ENCODE measurements at places on chromosomes 5 and 9. TPM values are rescaled to one million over a fixed set of nuclear protein-coding genes. Genes with fewer than 3 reads are reported as not detected.
A peak's percentile ranks its signal among the peaks of the same experiment; 100 is the strongest.

DNA sequence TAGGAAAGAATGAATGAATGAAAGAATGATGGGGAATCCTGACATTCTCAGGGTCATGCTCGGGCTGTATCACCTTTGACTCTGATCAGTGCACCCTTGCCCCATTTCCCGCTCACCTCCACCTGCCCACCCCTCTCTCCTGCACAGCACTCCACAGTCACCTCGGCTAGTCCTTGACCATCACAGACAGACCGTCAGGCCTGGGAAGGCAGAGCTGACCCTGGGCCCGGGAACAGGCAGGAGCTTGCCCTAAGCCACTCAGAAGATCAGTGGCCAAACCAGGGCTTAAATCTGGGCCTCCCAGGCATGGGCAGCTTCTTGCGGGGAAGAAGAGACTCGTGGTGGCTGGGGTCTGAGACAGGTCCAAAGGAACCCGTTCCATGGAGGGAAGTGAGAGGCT lies 3.6 kb downstream of the ST6GALNAC6 start:
- H3K27ac ChIP-seq = no peak overlapping the region
- peaks cover 39% of the 10 kb centered on the region for H3K4me1 ChIP-seq
- no peak overlapping the region for H3K4me3 ChIP-seq
- DNase-seq = no peak
- H3K27me3 ChIP-seq = no peaks in the 10 kb centered on the region

DNA sequence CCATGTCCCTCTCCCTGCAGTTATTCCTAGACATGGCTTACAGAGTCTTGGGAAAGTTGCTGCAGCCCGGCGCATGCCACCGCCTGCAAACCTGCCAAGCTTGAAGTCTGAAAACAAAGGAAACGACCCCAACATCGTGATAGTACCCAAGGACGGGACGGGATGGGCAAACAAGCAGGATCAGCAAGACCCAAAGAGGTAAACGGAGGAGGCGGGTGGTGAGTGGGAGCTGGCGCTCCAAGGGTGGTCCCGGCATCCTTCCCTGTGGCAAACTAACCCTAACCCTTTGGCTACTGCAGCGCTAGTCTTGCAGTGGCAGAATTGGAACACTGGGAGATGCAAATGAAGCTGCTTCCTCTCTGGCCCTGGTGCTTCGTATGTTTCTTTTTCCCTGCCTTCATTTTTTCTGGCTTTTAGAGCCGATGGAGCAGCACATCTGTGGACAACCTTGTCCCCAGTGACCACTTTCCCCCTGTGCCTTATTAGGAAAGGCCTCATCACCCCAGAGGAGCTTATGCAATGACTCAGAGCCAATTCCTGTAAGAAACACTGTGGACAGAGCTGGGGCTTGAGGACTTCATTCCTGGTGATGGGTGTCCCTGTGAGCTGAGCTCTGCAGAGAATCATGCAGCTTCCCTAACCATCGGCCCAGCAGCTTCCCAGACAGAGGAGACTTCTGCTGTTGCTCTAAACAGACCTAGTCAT lies 38.9 kb downstream of the PRRC2B start:
- DNase-seq = no peak
- no peak overlapping the region for H3K4me3 ChIP-seq
- H3K27me3 ChIP-seq = no peaks in the 10 kb centered on the region
- H3K27ac ChIP-seq = peak overlapping the region; percentile 20
- H3K36me3 ChIP-seq = peaks cover 49% of the 10 kb centered on the region

- H3K27ac ChIP-seq = no peak overlapping the region
- no peak overlapping the region for H3K4me3 ChIP-seq
- H3K4me1 ChIP-seq = peaks cover 46% of the 10 kb centered on the region
- no peaks in the 10 kb centered on the region for H3K27me3 ChIP-seq
- peaks cover 36% of the 10 kb centered on the region for H3K36me3 ChIP-seq
These were observed 20.7 kb downstream of the GOLGA2 start for GRCh38 chr9:128254855-128255759.

- H3K4me1 ChIP-seq = no peaks in the 10 kb centered on the region
- no peaks in the 10 kb centered on the region for H3K27me3 ChIP-seq
- H3K27ac ChIP-seq = no peak overlapping the region
- H3K4me3 ChIP-seq = no peak overlapping the region
- H3K36me3 ChIP-seq = no peaks in the 10 kb centered on the region
These were observed 715.5 kb downstream of the CETN3 start for GRCh38 chr5:89694026-89694550.

The MELK gene
- total RNA-seq = 1.9 TPM

DNA sequence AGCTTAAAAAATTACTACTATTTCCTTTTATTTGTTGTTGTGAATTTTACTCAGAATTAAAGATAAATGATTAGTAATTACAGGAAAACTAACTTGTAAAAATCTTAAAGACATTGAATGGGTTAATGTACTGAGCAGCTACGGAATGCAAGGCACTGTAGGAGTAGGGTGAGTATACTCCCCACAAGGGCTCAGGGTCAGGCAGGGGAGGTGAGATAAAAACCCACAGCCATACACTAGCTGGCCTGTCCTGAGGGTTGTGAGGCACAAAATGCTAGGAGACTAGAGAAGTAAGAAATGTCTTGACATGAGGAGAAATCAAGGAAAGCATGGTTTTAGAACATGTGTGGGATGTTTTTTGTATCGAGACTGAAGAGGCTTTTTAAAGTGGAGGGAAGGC lies 13.4 kb downstream of the ZBED3 start:
- peaks cover 9% of the 10 kb centered on the region for H3K4me1 ChIP-seq
- no peaks in the 10 kb centered on the region for H3K27me3 ChIP-seq
- H3K4me3 ChIP-seq = no peak overlapping the region
- no peak overlapping the region for H3K27ac ChIP-seq
- no peak for DNase-seq

DNA sequence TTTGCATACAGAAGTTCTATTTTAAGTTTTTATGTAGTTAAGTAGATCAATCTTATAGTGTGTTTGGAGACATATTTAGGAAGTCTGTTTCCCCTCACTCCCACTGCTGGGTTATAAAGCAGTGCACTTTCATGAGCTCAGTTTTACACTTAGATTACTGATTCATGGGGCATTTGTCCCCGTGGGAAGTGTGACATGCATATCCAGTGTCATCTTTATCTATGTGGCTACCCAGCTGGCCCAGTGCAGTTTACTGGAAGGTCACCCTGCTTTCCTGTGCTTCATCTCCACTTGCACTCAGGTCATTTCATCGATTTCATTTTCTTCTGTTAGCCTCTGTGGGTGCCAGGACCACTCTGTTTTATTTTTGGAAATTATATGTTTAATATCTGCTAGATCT lies 49.1 kb downstream of the ADCY2 start:
- no peak for DNase-seq
- H3K36me3 ChIP-seq = no peaks in the 10 kb centered on the region
- H3K4me1 ChIP-seq = no peaks in the 10 kb centered on the region
- H3K27me3 ChIP-seq = no peaks in the 10 kb centered on the region

DNA sequence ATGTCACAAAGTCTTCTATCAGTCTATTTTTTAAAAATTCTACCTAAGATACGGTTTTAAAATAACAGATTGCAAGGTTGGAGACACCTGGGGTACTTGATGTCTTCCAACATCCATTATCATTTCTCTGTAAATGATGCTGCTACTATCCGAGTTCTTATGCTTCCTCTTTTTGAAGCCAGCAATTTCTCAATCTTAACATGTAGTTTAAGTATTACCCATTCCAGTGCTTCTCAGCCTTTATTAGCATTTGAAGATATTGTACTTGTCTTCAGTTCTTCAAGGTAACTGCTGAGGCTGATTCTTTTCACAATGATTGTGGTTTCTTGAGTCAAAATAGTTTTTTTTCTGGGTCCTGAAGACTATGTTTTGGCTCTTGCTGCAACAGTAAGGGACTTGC lies 96.4 kb upstream of the SELENOP start:
- no peaks in the 10 kb centered on the region for H3K36me3 ChIP-seq
- DNase-seq = no peak
- no peak overlapping the region for H3K27ac ChIP-seq
- peak overlapping the region; percentile 55 for H3K4me3 ChIP-seq

DNA sequence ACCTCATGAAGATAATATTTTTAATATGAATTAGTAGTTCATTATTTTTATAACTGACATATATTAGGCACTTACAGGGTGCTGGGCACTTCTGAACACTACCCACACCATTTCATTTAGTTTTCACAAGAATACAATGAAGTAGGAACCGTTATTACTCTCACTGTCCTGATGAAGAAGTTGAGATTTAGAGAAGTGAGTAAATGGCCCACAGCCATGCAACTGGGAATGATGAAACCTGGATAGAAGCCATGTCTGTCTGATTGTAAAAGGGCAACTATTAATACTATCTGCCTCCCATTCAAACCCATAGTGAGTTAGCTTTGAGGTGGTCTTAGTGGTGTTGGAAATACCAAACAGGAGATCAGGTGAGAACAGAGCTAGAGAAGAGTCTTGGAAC lies 29.6 kb upstream of the OTULINL start:
- no peak for DNase-seq
- H3K27ac ChIP-seq = no peak overlapping the region
- peaks cover 1% of the 10 kb centered on the region for H3K4me1 ChIP-seq

The CCDC180 gene
- 5.2 TPM for total RNA-seq

DNA sequence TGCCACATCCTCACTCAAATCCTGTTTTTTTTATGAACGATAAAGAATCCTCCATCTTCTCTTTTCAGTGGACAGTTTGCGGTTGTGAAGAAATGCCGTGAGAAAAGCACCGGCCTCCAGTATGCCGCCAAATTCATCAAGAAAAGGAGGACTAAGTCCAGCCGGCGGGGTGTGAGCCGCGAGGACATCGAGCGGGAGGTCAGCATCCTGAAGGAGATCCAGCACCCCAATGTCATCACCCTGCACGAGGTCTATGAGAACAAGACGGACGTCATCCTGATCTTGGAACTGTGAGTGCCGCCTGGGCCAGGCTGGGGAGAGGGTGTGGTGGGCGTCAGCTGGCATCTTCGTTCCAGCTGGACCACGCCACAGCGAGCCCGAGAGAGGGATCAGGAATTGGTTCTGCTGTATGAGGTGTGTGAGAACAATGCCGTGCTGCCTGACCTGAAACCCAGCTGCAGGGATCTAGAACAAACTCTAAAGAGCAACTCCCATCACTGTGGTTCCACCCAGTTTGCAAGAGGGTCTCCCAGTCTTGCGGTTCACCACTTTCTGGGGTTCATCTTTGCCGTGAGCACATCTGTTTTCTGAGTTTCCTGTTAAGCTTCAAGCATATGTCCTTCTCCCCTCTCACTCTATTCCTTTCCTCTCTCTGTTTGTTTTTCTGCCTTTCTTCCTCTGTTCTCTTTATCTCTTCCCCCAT lies 107.4 kb downstream of the DAPK1 start:
- no peak overlapping the region for H3K27ac ChIP-seq
- H3K4me1 ChIP-seq = peaks cover 11% of the 10 kb centered on the region
- no peaks in the 10 kb centered on the region for H3K27me3 ChIP-seq
- H3K4me3 ChIP-seq = no peak overlapping the region

The KIF20A gene
- 2.9 TPM for total RNA-seq

The FOXD4 gene
- not detected for total RNA-seq

DNA sequence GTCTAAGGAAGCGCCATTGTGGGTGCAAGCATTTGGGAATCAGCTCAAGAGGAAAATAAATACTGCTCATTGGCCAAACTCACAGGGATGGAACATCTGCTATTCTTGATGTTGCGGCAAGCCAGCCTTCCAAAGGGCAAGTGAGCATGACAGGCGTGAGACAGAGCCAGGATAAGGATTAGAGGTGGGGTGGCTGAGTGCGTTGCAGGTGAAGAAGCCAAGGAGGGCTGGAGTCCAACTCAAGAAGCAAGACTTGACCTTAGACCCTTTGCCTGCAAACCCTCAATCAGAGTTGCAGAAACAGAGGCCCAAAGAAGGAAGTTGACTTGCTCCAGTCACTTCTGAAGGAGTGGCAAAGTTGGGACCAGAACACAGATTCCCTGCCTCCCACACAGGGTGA lies 79.4 kb downstream of the WWC1 start:
- no peaks in the 10 kb centered on the region for H3K36me3 ChIP-seq
- no peak overlapping the region for H3K4me3 ChIP-seq
- H3K27ac ChIP-seq = no peak overlapping the region
- H3K4me1 ChIP-seq = peaks cover 7% of the 10 kb centered on the region
- H3K27me3 ChIP-seq = no peaks in the 10 kb centered on the region

DNA sequence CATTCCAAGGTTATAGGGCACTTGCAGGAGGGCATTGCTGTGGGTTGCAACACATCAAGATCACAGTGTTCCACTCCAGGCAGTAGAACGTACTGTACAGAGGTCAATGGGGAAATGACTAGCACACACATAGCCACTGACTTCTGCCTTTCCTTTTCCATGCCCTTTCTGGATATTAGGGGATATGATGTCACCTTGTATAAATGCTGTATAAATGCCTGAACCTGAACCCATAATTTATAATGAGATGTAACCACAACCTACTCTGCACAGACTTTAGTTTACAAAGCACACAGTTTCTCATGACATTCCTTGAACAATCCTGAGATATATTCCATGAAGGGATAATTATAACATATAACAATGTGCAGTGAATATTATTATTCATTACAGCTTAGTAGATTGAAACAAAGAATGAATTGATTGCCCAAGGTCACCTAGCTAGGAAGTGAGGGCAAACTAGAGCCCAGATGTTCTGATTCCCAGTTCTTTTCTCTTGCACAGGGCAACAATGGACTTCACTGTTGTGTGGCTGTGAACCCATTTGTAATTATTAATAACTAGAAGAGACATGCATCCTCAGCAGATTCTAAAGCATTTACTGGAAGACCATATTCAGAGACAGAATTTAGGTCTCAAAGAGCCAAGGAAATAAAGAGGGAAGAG lies 5.6 kb upstream of the ABLIM3 start:
- H3K27me3 ChIP-seq = no peaks in the 10 kb centered on the region
- H3K4me1 ChIP-seq = peaks cover 24% of the 10 kb centered on the region

GRCh38 chr9:121601194-121601593 lies 50.2 kb upstream of the DAB2IP start:
- H3K27ac ChIP-seq = no peak overlapping the region
- DNase-seq = no peak
- H3K36me3 ChIP-seq = no peaks in the 10 kb centered on the region
- no peak overlapping the region for H3K4me3 ChIP-seq

The CLPTM1L gene
- 98.7 TPM for total RNA-seq

DNA sequence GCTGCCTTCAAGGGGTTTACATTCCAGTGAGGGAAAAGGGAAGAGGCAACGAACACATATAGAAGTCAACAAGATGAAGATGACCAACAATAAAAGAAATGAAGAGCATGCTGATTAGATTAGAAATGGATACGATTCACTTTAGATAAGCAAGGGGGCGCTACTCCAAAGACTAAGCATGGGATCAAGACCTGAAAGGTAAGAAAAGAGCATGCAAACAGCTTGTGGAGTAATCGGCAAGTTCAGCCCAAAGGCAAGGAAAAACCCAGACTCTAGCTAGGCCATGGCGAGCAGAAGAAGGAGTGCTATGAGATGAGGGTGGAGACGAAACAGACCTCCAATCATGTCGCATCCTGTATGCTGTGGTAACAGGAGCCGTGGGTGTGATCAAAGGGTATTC lies 124.4 kb downstream of the FANCC start:
- peaks cover 13% of the 10 kb centered on the region for H3K4me1 ChIP-seq
- H3K4me3 ChIP-seq = no peak overlapping the region
- H3K36me3 ChIP-seq = no peaks in the 10 kb centered on the region
- H3K27me3 ChIP-seq = no peaks in the 10 kb centered on the region
- H3K27ac ChIP-seq = no peak overlapping the region

The TMEFF1 gene
- not detected for total RNA-seq

DNA sequence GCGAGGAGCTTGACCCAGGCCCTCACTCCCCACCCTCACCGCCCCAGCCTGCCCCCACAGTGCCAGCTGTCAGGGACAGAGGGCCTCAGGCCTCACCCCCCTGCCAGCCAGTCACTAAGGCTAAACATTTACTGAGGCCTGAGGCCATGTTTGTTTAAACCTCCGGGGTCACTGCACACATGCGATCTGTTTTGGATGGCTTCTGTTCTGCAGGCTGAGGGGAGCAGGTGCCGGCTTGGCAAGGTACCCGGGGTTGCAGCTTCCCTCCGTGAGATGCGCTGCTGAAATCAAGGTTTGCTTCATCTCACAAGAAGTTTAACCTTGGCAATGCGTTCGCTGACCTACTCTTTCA lies 103.3 kb upstream of the BOD1 start:
- no peak for DNase-seq
- H3K4me3 ChIP-seq = no peak overlapping the region
- no peaks in the 10 kb centered on the region for H3K36me3 ChIP-seq
- H3K27me3 ChIP-seq = peaks cover 3% of the 10 kb centered on the region
